ENCODE measurements at places on chromosomes 1 and 21.

DNA sequence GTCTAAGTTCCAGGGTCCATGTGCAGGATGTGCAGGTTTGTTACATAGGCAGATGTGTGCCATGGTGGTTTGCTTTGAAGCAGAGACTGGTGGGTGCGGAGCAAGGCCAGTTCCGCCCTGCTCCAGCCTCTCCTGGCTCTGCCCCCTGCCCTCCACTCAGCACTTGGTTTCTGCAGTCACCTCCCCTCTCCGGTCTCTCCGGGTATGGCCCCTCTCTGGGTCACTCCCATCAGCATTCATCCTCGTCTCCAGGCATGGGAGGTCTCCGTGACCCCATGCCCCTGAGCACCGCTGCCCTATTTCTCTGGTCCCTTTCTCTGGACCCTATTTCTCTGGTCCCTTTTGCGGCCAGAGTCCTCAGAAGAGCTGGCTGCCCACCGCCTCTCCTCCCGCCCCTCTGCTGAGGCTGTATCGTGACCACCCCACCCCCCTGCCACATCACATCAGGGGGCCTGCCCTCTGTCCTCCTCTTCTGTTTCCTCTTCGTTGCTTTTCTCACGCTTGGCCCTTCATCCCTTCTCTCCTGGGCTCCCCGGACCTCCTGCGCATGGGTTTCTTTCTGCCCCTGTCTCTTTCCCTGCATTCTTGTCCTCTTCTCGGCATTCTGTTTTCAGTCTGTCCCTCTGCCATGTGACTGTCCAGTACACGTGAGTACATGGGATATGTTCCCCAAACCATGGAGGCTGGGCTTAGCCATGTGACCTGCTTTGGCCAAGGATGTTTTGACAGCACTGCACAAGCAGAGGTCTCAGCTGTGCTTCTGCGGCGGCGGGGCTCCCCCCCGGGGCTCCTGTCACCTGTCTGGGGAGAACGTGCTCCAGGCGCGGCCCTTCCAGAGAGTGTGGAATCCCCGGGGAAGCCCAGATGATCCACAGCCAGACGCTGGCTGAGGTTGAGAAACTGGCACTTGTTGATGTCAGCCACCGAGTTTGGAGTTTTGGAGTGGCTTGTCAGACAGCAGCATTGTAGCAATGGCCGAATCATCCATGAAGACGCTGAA lies 54.4 kb upstream of the C1orf174 start:
- no peak for ATAC-seq

DNA sequence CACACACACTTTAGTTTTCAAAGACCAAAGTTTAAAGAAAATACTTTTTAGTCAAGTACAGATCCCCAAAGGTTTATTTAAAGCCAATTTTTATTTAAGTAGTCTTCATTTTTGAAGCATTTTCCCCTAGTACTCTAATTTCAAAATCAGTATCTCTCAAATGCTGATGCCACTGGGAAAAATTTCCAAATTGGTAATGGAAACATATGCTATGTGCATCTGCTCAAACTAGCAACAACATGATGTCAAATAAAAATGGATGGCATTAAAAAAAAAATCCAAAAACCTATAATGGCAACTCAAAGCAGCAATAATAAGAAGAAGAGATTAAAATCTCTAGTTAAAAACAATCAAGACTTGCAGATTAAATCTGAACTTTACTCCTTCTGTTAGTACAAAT lies 58.6 kb downstream of the ZNHIT6 start:
- ATAC-seq = no peak

DNA sequence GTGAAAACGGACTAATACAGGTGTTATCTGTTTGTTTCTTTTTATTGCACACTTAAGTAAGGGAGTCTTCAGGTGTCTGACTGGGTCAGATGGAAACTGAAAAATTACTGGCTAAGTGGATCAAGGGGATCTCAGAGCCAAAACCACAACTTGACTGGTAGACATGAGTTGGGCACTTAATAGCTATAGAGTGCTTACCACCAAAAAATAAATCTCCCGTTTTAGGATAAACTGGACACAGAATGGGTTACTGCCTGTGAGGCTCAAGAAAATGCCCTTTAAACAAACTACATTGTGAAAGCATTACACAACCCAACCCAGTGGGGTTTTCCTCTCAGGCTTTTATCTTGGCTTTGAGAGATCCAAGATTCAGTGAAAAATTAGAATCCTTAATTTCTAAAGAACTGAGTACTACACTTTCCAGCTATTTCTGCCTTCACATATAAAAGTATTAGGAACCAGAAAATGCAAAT lies 134.0 kb upstream of the LYPLAL1 start:
- no peak for ATAC-seq

GRCh38 chr1:19759740-19760089 lies 40.0 kb downstream of the TMCO4 start:
- no peak for ATAC-seq

- no peak for ATAC-seq
Observed at GRCh38 chr1:151502035-151502700, 9.0 kb upstream of the CGN start.

- ATAC-seq = peak; percentile 63
Observed at GRCh38 chr21:44911384-44912157, 9.1 kb downstream of the ITGB2 start.

- ATAC-seq = peak; percentile 27
Observed at GRCh38 chr1:152479792-152480595, 30.6 kb upstream of the LCE5A start.

Measured in activated CD4-positive, CD25-positive, alpha-beta regulatory T cell treated with anti-CD3 and anti-CD28 coated beads, Interleukin-2, amount 50 U/mL, for 24 hours (primary cell).